Right lobe of liver (tissue), 6 donors: ENCODE measurements at places on chromosomes 1 and 21.

DNA sequence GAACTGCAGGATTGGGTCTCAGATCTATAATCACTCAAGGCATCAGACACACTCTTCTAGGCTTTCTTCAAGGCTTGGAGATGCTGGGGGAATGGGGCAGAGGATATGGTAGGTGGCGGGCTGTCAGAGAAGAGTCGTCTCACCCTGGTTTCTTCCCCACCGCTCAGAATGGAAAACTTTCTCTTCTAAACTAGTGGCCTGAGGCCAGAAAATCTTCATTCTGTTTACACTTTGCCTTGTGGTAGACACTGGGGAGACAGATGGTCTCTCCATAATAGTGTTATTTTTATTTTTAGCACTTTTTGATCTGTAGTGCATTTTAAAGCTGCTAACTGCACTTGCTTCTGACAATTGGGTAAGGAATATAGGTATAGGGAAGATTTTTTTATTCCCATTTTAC lies 2.6 kb downstream of the PRELP start:
- DNase-seq = no peak

GRCh38 chr1:15429701-15430149 lies 8.5 kb upstream of the CTRC start:
- no peak for DNase-seq

GRCh38 chr1:200670242-200671118 lies 773 bp upstream of the DDX59 start:
- DNase-seq = peak; percentile 52

DNA sequence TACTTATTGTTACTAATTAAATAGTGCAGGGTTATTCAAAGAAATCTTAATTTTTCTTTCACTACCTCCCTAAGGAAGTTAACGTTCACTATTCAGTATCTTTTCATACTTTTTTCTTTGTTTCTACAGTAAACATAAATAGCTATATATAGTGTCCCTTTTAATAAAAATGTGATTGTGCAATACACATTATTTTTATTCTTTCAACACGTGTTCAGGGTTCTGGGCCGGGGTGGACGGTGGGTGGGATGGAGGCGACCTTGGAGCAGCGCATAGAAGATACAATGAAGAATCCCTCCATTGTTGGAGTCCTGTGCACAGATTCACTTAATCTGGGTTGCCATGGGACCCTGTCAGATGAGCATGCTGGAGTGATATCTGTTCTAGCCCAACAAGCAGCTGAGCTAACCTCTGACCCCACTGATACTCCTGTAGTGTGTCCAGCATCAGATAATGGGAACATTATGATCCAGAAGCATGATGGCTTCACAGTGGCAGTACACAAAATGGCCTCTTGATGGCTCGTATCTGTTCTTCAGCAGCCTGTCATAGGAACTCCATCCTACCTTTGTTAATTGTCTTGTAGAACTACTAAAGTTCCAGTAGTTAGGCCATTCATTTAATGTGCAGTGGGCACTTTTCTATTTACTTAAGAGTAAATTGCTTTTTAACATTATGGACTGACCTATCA lies 155.9 kb upstream of the L1TD1 start:
- no peak for DNase-seq

GRCh38 chr1:192167911-192168700 lies 9.8 kb downstream of the RGS18 start:
- DNase-seq = no peak

DNA sequence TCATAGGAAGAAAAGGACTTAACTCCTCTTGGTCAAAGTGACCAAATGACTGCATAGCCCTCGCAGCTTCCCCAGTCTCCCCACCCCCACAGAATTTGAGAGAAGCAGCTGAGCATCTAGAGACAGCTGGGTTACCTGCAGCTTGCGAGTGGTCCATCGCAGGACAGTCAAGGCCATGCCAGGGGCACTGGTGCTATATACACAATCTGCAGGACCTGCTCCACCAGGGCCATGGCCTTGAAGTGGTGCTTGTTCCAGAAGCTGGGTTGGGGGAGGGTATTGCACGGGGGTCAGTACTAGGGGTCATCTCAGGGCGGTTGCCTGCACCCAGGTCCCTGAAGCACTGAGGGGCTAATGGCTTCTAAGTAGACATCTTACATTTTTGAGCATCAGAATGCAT lies 10.4 kb downstream of the MRTO4 start:
- no peak for DNase-seq

GRCh38 chr1:20153000-20153418 lies 13.9 kb downstream of the PLA2G2F start:
- peak; percentile 76 for DNase-seq

- no peak for DNase-seq
Observed at GRCh38 chr1:15384301-15384901, 25.3 kb upstream of the EFHD2 start.

GRCh38 chr1:197272791-197273190 lies 4.7 kb downstream of the CRB1 start:
- no peak for DNase-seq

DNA sequence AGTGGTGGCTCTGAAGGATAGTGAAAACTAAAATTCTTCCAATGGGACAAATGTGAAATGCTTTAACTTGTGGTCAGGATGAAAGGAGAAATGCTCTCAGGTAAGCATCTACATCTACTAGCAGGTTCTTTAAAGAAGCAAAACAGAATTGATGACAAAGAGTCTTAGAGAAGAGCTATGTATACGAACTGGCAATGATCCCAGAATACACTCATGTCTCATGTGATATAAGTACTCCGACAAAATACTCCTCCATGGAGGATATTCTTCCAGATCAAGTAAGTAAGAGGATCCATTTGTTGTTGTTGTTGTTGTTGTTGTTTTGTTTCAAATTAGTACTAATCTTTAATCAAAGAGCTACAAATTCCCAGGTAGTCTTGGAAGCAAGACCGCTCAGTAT lies 174.0 kb upstream of the ATP1B1 start:
- no peak for DNase-seq

DNA sequence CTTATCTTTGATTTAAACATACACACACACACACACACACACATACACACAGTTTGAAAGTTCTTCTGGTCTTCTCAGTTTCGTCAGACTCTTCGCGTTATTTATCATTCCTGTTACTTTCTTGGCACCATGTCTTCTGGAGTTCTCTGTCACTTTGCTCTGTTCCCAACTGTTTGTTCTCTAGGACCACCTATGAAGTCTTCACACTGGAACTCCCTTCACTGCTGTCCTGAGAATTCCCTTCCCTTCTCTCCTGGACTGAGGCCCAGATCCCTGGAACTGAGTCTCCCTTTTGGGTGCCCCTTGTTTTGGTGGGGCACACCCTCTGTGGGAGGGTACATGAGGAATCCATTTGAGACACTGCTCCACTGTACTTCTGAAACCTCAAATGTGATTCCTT lies 30.5 kb downstream of the ALG14 start:
- no peak for DNase-seq

- no peak for DNase-seq
Observed at GRCh38 chr1:187212377-187212776, 383.6 kb downstream of the PLA2G4A start.

DNA sequence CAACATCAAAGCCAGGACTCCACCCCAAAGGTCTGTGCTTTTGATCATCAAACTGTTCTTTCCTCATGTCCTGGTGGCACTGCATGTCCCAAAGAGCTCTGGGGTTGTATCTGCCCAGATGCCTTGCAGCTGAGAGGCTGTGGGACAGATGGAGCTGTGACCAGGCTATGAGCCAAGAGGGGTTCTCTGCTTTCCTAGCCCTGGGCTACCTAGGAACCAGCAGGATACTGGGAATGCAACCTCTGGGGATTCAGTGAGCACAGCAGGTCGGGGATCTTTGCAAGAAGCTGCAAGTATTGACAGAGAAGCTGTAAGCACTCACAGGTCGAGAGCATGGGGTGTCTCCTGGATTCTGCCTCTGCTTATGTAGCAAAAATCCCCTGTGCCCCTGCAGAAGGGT lies 186.6 kb downstream of the GRIK3 start:
- no peak for DNase-seq

DNA sequence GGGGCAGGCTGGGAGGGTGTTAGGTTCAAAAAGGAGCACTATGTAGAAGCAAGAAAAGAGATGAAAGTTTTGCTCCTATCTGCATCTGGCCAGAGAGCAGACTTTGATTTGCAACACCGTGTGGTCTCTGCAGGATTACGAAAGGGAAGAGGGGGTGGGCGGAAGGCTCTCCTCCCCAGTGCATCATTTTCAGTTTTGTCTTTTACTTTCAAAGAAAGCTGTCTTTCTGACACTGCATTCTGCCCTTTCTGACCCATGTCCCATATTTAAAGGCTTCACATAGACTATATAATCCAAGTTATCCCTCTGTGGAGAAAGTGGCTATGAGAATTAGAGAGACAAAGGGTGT lies 126.5 kb downstream of the RHOU start:
- no peak for DNase-seq

DNA sequence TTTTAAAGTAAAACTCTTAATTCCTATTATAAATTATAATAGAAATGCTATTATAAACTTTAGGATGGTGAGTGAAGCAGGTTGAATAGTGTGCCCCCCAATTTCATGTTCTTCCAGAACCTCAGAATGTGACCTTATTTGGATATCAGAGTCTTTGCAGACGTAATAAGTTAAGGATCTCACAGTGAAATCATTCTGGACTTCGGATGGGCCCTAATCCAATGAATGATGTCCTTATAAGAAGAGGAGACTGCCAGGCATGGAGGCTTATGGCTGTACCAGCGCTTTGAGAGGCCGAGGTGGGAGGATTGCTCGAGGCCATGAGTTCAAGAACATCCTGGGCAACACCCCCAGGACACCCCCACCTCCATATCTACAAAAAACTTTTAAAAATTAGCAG lies 9.4 kb upstream of the MT1HL1 start:
- no peak for DNase-seq

DNA sequence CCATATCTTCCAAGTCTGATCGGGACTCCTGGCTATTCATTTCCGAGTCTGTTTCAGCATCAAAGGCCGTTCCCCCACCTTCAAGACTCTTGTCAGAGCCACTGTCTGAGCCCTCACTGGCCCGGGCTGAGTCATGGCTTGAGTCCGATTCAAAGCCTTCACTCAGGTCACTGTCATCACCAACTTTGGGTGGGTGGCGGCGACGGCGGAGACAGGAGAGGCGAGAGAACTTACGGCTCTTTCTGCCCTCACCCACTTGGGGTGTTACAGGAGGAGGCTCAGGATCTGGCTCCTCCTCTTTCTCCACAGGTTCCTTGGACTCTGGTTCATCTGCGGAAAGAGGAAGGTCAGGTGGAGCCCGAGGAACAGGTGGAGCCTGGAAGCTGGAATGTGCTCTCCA lies 16.6 kb downstream of the SMG5 start:
- DNase-seq = no peak

GRCh38 chr1:26274801-26275425 lies 5.0 kb upstream of the SH3BGRL3 start:
- no peak for DNase-seq

DNA sequence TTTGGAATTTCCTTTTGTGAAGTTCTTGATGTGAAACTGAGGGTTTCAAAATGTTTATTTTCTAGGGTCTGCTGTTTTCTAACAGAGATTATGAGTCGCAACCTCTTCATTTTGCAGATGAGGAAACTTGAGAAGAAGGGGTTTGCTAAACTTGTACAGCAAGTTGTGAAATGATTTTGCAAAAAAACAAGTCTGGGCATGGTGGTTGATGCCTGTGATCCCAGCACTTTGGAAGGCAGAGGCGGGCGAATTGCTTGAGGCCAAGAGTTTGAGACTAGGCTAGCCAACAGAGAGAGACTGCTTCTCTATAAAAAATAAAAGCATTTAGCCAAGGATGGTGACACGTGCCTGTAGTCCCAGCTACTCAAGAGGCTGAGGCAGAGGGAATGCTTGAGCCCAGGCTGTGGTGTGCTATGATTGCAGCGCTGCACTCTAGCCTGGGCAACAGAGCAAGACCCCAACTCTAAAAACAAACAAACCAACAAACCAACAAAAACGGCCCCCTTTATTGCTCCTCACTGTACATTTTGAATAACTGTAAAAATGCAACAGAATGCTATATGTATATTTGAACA lies 9.9 kb downstream of the TRIM67 start:
- DNase-seq = no peak

DNA sequence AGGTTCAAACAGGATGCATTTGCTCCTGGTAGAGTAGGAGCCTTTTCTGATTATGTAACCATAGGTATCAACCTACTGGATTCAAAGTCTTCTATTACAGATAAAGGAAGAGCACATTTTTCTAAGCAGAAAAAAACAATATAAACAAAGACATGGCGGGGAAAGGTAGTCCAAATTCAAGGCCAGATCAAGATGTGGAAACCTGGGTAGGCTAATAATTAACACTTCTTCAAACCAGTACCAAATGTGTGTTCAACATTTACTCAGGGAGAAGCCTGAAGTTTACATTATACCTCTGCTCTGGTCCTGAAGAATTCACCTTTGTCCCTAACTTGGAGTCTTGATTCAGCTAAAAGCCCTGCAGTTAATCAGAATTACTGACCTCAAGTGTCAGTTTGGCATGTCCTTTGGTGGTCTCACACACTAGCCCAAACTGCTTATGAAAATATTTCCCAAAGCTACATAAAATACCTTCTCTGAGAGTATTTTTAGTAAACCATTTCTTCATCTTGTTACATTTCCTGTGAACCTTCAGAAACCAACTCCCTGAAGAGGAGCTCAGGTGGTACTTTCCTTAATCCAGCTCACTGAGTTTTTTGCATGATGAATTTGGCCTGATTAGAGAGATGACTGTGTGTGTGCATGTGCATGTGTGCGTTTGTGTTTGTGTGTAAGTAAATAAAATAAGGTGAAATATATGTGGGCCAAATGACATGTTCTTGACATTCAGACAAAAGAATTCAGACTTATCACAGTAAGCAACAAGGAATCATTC lies 70.2 kb downstream of the TOR3A start:
- DNase-seq = no peak

DNA sequence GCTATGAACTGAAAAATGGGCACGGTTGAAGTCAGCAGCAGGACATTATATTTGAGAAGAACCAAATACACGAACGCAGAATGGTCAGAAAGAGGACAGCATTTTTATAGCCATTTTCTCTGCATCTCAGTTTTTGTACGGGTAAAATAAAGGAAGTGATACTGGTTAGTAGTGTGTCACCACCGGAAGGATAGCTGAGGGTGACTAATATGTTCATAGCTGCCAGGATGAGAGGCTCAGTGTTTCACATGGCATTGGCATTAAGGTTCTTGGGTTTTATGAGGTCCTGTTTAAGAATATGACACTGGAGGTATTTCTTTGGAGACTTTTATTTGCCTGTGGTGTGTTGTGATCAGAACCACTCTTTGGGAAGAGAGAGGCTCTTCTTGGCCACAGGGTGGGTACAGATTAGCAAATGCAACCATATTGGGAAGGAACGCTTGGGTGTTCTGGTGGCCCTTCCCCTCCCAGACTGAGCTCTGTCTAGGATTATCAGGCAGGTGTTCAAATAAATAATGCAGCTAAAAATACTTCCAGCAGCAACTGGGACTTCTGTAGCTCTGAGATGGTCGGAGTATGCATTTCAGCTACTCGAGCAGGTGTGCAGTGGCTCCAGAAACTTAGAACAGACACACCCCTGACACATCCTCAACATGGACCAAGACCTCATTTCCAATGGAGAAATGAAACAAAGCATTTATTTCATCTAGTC lies 158.2 kb downstream of the PBX1 start:
- DNase-seq = no peak

DNA sequence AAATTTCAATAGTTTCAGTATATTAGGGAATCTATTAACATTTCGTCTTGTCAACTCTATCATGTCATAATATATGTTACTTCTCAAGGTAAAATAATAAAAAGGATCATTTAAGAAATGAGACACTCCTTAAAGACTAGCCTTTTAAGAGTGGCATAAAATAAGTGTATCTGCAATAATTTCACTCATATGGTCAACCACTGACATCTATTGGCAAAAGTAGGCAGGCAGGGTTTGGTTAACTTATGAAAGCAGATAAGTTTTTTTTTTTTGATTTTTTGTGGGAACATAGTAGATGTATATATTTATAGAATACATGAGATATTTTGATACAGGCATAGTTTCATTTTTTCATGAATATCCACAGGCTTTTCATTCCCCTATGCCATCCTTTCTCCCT lies 5.5 kb upstream of the RGS21 start:
- no peak for DNase-seq
